ENCODE measurements at places on chromosomes 5 and 9.

DNA sequence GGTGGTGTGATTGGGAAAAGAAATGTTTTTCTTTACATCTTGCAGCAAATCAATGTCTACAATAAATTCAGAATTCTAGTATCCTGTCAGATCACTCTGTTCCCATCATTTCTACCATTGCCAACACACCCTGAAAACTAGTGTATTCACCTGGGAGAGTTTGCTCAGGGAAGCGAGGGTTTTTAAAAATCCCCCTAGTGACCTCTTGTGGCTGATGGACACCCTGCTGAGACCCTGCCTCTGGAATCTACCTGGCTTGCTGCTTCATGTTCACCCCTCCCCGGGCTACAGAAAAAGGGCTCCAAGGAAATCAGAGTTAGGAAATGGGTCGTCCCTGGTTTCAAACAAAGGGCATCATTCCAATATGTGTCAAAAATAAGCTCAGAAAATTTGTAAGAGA, 21.4 kb upstream of the ALDOB start:
- DNase-seq = no peak

DNA sequence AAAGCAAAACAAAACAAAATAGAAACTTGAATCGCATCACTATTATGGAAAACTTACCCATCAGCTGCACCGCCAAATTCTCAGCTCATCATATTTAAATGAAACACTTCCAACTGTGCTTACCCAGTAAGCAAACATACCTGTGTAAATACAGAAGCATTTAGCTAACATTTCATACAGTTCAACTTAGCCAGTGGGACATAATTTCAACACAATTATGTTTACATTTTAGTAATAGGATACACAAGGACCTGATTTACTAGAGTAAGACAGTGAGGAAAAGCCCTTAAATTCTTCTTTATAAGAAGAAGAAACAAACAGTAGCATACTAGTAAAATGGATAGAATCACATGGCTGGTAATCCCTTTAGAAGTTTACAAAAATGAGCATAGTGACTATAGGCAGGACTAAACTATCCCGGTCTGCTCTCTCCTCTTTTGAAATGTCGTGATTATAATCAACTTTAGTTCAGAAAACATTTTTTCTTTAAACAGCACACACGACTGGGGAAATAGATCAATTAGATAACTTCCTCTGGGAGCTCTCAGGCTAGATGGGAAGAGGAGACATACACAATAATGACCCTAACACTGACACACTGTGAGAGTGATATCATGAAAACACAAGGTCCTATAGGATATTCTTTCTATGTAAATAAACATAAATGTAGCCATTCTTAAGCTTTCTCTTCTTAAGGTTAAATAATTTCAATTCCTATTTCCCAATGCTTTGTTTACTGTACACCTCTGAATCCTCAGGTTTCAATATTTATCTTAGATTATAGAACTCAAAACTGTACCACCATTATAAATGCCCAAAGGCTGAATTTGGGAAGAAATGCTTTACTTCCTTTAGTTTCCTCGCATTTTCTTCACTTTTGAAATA, 15.9 kb upstream of the CDC20B start:
- no peak for DNase-seq

DNA sequence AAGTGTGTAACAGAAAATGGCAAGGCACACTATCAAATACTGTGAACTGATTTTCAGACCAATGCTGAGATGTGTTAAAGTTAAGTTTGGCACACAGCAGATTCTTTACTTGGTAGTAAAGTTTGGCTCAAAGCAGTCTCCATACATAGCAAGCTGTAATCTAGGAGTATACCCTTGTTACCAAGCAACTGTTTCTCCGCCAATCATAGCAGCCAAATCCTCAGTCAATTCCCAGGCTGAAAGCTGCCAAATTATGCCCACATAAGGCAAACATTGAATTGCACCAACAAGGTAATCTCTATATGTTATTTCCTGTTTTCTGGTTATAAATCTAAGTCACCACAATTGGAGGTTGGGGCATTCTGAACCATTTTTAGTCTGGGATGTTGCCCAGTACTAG, 345.7 kb downstream of the DEPDC1B start:
- no peak for DNase-seq

GRCh38 chr9:121271368-121272341, 3.7 kb downstream of the GSN start:
- DNase-seq = peak; percentile 84

GRCh38 chr9:65403721-65404120, 118.7 kb upstream of the FOXD4L5 start:
- DNase-seq = no peak

DNA sequence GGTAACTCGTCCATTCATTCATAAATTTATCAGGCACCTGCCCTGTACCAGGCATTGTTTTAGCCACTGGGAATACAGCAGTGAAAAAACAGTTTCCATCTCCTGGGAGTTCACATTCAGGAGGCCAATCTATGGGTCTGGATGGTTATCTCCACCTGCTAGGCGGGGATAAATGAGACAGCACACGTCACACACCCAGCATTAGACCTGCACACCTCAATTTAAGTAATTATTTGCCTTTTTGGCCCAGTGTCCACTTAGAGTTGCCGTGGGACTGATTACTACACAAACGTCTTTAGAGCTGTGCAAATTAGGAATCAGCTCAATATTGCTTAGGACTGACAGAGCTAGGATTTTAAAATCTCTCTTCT, 46.1 kb downstream of the STK10 start:
- no peak for DNase-seq

All from stromal cell of bone marrow (primary cell).